ENCODE measurements at places on chromosomes 6 and 20. TPM values are rescaled to one million over a fixed set of nuclear protein-coding genes. Genes with fewer than 3 reads are reported as not detected.

Gene C20orf141
- total RNA-seq, result not detected

Gene GSTA3
- not detected for total RNA-seq

Gene CCDC170
- total RNA-seq, result 0.44 TPM

Gene DOK5
- 27.5 TPM for total RNA-seq

Gene IP6K3
- total RNA-seq, result 0.50 TPM

Gene ME1
- total RNA-seq, result 26.0 TPM

Gene C6orf163
- total RNA-seq, result 2.2 TPM

Gene PRR18
- total RNA-seq, result not detected

Gene WFDC5
- total RNA-seq, result not detected

Gene GPR63
- total RNA-seq, result 0.99 TPM

Gene PACRG
- total RNA-seq, result 1.3 TPM

Gene OR2H2
- total RNA-seq, result not detected

Gene LAMP5
- 0.15 TPM for total RNA-seq

Gene SLC13A3
- total RNA-seq, result 6.0 TPM

Gene MLN
- total RNA-seq, result not detected

Gene TP53TG5
- 0.50 TPM for total RNA-seq

Gene SIRPD
- not detected for total RNA-seq

Gene GLP1R
- total RNA-seq, result not detected

Gene C6orf15
- total RNA-seq, result not detected

Gene GNL1
- total RNA-seq, result 78.9 TPM

Gene RHAG
- not detected for total RNA-seq

Gene GGTLC1
- total RNA-seq, result not detected

Gene LRRN4
- not detected for total RNA-seq

Gene HLA-DRB5
- total RNA-seq, result 0.15 TPM

Gene ZNF165
- total RNA-seq, result 0.29 TPM

All from smooth muscle cell of trachea (primary cell).